HepG2 (cell line): ENCODE measurements at places on chromosomes 6 and 20. TPM values are rescaled to one million over a fixed set of nuclear protein-coding genes. Genes with fewer than 3 reads are reported as not detected.
A peak's percentile ranks its signal among the peaks of the same experiment; 100 is the strongest.

The WFDC10B gene
- not detected in 2 replicates for total RNA-seq

The TULP1 gene
- not detected in 2 replicates for total RNA-seq

DNA sequence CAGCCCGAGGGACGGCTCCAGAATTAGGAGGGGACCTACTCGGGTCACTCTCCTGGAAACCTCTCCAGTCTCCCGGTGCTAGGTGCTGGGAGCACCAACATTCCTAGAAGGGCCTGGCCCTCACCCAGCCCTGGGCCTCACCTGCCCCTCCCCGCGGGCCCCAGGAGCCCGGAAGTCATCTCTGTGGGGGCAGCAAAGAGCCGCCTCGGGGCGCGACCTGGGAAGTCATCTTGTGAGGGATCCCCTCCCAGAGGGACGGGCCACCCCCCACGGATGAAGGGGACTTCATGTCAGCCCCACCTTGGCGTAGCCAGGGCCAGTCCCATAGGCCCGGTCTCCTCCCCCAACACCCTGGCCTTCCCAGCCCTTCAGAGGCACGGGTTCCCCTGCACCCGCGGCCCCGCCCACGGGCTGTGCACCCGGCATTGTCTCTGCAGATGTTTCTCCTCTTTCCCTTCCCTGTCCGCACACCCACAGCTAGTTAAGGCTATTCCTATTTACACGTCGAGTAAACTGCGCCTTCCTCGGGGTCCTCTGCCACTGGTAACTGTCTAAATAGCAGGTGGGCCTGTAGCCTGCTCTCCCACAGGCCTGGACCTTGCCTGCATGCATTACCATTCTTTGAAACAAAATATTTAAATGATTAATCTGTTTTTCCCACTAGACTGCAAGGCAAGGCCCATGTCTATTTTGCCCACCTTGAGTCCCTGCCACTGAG lies 896 bp upstream of the RNASET2 start:
- peak overlapping the region; percentile 89 for H3K27ac ChIP-seq
- H3K27me3 ChIP-seq, result no peaks in the 10 kb centered on the region; the same call in 2 of the 3 replicates
- peaks cover 19% of the 10 kb centered on the region for H3K36me3 ChIP-seq
- DNase-seq, result peak; percentile 87
- peaks cover 76% of the 10 kb centered on the region for H3K4me1 ChIP-seq

DNA sequence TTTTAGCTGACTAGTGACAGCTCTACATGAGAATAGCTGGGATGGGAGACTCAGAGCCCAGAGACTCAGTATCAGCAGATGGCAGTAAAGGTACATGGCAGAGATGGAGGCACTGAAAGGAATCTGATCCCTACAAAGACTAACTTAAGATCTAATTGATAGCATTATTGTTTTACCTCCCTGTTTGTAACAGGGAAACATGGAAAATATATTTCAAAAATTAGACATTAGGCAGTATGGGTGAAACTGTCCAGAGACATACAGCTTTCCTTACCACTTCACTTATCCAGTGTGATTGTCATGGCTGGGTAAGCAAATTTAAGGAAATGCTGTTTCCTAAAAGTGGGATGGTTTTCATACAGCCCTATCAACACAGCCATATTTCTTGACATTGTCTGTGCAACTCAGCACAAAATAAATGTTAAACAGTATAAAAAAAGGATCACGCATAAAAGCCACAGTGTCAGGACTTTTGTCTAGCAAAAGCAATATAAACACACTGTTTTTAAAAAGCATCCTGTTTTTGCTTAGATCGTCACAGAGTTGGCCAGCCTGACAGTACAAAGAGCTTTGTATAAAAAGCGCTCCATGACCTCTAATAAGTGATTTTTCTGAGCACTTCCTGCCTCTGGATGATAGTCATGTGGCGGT lies 376.9 kb downstream of the PHF3 start:
- peak; percentile 61 for DNase-seq
- no peaks in the 10 kb centered on the region for H3K4me1 ChIP-seq
- no peaks in the 10 kb centered on the region for H3K36me3 ChIP-seq
- H3K4me3 ChIP-seq, result no peak overlapping the region
- H3K27me3 ChIP-seq, result no peaks in the 10 kb centered on the region
- no peak overlapping the region for H3K27ac ChIP-seq
